ENCODE measurements at places on chromosomes 6 and 20.

GRCh38 chr6:147711476-147711875 lies 203.0 kb downstream of the SAMD5 start:
- no peak for DNase-seq

GRCh38 chr6:138681627-138682026 lies 91.9 kb upstream of the CCDC28A start:
- DNase-seq = no peak

GRCh38 chr20:25294459-25295385 lies 46.8 kb downstream of the PYGB start:
- no peak for DNase-seq

- no peak for DNase-seq
Measured at GRCh38 chr6:123940551-123940950, 136.9 kb downstream of the NKAIN2 start.

DNA sequence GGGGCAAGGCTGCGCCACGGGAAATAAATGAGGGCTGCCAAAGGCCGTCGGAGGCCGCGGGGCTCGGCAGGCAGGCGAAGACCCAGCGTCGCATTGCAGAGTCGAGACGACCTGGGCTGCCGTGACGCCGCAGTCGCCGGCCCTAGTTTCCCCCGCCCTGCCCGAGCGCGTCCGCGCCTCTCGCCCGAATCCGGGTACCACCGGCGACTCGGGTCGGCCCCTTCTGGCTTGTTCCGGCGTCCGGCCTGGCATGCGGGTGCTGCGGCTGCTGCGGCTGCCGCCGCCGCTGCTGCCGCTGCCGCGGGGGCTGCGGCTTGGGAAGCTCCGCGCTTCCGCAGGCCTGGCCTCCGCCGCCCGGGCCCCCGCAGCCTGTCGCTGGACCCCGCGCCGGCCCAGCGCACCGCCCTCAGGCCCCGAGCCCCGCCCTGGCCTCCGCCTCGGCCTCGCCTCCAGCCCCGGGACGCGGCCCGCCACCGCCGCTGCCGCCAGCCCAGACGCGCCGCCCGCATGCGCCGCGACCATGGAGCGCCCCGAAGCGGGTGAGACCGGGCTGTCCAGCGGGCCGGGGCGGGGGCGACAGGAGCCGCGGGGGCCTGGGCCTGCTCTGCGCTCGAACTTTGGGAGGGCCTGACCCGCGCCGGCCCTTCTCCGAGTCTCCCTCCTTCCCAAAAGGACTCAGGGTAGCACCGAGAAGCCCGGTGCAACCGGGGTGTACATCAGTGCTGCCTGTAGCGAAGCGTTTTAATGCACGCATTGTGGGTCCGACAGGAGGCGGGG lies at the start of gene AKAP7:
AKAP7 (plus strand) TSS at position 224 of the 777 bp plus-strand sequence; CDS start at position 521, 297 bp downstream.
- DNase-seq = peak; percentile 6

- peak; percentile 26 for DNase-seq
Measured at GRCh38 chr6:148973538-148974208, 226.8 kb downstream of the UST start.

DNA sequence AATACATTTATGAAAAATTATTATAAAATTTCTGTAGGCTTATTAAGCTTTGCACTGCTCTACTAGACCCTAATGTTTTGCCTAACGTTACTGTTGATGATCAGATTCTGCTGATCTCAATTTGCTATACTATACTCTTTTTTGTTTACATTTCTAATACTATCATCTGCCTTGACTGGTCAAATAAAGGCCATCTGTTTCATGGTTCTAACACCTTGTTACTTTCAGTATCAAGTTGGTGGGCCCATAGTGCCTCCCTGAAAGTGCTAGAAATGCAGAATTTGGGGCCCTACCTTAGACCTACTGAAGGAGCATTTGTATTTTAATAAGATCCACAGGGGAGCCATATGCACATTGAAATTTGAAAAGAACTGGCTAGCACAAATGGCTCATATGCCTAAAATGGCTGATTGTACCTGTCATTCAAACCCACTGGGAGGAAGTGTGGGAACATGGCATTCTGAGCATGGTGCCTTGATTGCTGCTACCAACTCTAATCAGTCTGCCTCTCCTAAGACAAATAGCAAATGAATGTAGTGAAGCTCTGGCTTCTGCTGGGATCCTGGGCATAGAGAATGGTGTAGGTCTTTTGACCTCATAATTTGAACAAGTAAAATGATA lies 199.1 kb upstream of the BTBD3 start:
- DNase-seq = no peak

- no peak for DNase-seq
Measured at GRCh38 chr20:50472693-50473664, 37.2 kb upstream of the PTPN1 start.

DNA sequence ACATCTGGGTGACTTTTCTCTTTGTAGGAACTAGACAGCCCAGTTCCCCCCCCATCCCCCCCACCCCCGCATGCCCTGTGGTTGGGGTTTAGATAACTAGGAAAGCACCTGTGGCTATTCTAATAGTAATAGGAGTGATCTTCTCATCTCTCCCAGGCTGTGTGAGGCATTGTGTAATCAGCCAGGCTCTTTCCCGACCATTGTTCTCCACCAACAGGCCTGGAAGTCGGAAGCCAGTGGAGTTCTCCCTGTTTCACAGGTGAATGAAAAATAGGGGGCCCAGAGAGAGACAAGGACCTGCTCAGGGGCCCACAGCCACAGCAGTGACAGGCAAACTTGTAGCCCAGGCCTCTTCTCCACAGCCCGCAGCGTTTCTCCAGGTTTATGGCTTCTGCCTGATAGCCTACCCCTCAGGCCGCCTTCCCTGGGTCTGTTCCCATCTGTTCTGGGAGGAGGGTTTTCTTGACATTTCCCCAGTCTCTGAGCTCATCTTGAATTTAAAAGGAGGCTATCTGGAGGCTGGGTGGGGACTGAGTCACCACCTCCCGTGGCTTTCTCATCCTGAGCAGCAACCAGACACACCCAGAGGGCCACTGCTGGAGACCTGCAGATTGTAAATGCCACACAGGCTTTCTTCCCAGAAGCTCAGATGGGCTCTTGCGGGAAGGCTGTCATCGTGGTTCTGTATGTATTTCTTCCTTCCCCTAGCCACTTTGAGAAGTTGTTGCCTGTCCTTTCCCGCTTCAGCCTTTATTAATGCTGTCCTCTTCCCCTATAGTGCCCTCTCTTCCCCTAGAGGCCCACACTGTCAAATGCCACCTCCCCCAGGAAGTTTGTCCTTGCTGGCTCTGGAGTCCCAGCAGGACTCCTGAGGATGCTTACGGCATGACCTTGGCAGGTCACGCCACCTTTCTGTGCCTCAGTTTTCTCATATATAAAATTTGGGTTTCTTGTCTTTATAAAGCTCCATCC lies 75.9 kb upstream of the MYL9 start:
- DNase-seq = no peak

DNA sequence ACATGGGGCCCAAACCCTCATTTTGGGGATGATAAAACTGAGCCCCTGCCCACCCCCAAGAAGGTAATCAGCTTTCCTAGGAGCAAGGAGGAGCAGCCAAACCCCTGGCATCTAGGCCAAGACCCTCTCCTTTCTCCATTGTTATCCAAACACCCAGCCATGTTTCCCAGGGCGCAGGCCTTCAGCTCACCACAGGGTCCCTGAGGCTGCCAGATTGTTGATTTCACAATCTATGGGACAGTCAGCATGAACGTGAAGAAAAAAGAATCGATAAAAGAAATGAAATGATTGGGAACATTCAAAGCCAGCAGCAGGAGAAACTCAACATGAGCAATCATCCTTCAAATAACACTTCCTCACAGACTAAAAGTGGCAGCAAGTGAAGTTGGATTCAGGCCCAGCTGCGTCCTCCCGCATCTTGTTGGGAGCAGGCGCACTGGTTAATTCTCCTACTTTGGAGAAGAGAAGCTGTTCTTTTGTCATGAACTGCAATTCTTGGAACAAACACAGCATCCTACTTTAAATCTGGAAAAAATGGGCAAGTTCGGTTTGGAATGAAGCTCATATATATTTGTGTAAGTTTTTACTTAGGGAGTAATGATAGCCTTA lies 241.8 kb upstream of the PRDM1 start:
- no peak for DNase-seq

- no peak for DNase-seq
Measured at GRCh38 chr6:47000842-47001241, 41.3 kb downstream of the ADGRF1 start.

DNA sequence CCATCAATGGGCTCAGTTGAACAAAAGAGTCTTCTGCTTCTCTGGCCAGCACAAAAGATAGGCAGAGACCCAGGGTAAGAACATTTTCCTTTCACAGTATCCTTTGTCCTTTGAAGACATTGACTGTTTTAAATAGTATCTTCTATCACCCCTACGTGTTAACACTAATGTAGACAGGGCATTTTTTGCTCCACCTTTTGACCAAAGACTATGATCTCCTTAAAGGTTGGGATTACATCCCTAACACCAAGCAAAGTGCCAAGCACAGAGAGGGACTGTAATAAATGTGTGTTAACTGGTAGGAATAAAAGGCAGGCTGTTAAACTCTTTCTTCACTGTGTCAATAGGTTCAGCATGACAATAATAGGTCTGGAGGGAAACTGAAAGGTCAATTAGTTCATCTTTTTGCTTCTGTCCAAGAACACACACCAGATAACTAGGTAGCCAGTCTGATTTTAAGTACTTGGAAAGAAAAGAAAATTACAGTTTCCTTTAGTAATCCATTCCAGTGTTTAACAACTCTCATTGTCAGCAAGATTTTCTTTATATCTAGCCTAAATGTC lies 63.6 kb upstream of the NOX3 start:
- DNase-seq = no peak

DNA sequence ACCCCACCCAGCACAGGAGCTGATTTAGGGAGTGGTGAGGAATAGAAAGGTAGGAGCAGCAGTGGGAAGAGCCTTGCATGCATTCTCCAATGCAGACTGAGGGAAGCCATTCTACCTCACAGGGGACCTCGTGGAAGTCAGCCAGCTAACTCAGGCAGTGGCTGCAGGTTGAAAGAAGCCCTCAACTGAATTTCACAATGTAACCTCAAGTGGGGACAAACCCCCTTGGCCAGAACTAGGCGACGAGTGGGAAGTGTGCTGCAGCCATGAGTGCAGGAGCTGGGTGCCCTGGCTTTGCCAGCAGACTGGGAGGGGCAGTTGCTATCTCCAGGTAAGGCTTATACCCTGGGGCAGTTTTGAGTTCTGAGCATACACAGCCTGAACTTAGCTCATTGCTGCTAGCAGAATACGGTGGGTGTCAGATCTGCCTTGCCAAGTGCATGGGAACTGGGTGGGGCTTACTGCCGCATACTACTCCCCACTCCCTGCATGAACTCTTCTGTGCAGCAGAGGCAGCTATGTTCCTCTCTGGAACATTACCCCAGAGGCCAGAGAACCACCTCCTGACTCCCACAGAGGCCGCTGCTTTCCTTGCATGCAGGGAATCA lies 126.5 kb downstream of the CDK19 start:
- no peak for DNase-seq

GRCh38 chr6:4909063-4909706 lies 94.7 kb downstream of the RPP40 start:
- DNase-seq = no peak

GRCh38 chr6:148175550-148176188 lies 167.0 kb upstream of the SASH1 start:
- no peak for DNase-seq

DNA sequence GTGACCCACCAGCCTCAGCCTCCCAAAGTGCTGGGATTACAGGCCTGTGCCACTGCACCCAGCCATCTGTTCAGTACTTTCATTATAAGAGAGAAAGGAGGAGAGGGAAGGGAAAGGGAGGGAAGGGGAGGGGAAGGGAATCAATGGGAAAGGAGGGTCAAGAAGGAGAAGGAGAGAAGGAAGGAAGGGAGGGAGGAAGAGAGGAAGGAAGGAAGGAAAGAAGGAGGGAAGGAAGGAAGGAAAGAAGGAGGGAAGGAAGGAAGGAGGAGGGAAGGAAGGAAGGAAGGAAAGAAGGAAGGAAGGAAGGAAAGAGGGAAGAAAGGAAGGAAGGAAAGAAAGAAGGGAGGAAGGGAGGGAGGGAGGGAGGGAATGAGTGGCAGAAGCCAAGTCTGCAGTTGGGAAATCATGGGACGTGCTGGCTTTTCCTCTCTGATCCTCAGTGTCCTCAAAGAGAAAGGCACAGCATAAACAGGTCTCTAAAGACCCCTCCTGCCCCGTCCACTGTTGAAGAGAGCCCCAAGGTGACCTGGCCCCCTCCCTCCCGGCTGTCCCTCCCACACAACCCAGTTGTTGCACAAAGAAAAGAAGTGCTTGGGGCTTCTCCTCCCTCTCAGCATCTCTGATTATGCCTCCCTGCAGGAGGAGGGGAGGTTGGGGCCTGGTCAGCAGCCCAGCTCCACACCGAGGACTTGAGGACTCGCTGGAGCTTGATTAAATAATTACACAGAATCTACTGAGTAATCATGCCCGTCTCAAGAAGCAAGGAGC lies 69.1 kb upstream of the TOP1 start:
- DNase-seq = no peak

DNA sequence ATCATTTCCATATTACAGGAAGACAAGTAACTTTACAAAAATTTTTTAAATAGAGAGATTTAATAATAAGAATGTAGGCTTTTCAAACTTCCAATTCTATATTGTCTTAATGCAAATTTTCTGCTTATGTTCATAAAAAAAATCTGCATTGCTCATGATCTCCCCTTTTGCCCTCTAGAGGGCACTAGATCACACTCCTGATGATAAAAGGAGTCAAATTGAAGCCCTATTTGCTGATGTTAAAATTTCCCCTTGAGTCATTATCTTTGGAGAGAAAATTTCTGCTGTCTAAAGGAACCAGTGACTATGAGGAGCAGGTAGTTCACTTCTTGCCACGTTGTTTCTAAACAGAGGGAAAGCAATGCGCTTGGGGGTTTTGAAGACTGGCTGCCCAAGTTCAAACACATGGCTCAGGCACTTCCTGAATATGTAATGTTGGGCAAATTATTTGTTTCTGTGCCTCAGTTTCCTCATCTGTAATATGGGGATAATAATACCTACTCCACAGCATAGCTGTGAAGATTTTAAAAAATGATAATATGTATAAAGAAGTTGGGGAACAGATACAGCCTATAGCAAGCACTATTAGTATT lies 874.2 kb downstream of the TFAP2A start:
- DNase-seq = no peak

GRCh38 chr20:5309971-5310370 lies 6.8 kb downstream of the PROKR2 start:
- no peak for DNase-seq

DNA sequence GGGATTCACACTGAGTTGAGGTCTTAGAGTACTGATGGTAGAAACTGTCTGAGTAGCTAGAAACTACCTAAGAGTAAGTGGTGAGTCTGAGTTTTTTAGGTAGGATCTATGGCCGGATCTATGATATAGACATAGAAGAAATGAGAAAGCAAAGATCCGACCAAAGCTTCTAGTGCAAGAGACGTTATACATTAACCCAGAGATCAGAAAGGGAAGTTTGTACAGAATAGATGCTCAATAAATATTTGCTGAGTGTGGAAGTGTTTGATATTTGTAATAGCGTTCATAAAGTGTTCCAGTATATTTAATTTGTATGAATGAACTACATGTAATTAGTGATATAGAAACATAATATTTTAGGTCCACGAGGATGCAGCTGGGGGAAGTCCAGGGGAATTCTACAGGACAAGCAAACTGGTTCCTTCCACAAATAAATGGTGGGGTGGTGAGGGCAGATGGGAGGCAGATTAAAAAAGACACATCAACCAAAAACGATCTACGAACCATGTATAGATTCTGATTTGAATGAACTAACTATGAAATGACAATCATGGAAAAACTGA lies 31.9 kb upstream of the JARID2 start:
- DNase-seq = no peak

- DNase-seq = no peak
Measured at GRCh38 chr6:154962753-154963152, 32.4 kb upstream of the TIAM2 start.

- DNase-seq = no peak
Measured at GRCh38 chr20:63128956-63129355, 87.0 kb downstream of the YTHDF1 start.

Data from DMS79 treated with DMSO at 0.1 percent for 48 hours (cell line).